ENCODE measurements at places on chromosomes 12 and 14.

- no peak for DNase-seq
Observed at GRCh38 chr12:79203058-79203647, 338.6 kb downstream of the SYT1 start.

- no peak for DNase-seq
Observed at GRCh38 chr14:31949709-31950108, 127.4 kb upstream of the ARHGAP5 start.

GRCh38 chr14:93089521-93090269, 26.0 kb downstream of the ITPK1 start:
- peak; percentile 30 for DNase-seq

DNA sequence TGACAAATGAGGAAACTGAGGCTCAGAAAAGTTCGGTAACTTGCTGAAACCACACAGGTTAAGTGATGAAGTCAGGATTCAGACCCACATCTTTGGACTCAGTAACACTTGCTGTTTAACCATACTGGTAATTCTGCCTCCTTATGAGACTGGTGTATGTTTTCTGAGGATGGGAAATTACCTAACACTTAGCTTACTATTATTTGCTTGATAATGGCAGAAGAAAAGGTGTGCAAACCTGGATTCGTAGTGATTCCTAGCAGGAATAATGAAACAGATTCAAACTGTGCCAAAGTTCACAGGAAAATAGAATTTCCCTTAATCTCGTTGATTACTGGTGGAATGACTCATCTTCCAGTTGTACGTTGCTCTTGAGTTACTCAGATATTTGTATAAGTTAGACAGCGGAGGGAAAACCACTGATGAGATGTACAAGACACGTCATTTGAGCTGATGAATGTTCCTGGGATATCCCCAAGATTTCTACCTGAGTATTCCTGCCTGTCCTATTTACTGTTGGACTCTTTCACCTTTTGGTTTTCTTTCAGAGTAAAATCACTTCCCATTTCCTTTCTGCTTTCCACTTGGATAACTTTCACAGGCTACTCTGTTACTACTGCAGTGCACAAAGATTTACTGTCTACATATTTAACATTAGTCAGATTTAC, 37.5 kb downstream of the PRORP start:
- DNase-seq, result no peak

DNA sequence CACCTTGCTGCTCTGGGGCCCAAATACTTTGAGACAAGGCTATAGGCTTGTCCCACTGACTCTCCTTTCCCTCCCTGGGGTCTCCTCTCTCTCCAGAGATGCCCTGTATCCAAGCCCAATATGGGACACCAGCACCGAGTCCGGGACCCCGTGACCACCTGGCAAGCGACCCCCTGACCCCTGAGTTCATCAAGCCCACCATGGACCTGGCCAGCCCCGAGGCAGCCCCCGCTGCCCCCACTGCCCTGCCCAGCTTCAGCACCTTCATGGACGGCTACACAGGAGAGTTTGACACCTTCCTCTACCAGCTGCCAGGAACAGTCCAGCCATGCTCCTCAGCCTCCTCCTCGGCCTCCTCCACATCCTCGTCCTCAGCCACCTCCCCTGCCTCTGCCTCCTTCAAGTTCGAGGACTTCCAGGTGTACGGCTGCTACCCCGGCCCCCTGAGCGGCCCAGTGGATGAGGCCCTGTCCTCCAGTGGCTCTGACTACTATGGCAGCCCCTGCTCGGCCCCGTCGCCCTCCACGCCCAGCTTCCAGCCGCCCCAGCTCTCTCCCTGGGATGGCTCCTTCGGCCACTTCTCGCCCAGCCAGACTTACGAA, 3.1 kb downstream of the NR4A1 start:
- no peak for DNase-seq

- DNase-seq, result peak; percentile 72
Observed at GRCh38 chr12:121795034-121795968, 1.8 kb upstream of the RHOF start.

- no peak for DNase-seq
Observed at GRCh38 chr12:109686523-109686922, 27.1 kb upstream of the FAM222A start.

GRCh38 chr12:117679776-117680175, 289.0 kb downstream of the KSR2 start:
- no peak for DNase-seq

GRCh38 chr14:100645196-100645981, 58.2 kb upstream of the BEGAIN start:
- peak; percentile 90 for DNase-seq

All from NCI-H510A treated with DMSO at 0.1 percent for 48 hours (cell line).